ENCODE measurements at places on chromosomes 16 and 17.

- DNase-seq, result no peak
These were observed 54.2 kb downstream of the RTN4RL1 start for GRCh38 chr17:1970843-1971384.

DNA sequence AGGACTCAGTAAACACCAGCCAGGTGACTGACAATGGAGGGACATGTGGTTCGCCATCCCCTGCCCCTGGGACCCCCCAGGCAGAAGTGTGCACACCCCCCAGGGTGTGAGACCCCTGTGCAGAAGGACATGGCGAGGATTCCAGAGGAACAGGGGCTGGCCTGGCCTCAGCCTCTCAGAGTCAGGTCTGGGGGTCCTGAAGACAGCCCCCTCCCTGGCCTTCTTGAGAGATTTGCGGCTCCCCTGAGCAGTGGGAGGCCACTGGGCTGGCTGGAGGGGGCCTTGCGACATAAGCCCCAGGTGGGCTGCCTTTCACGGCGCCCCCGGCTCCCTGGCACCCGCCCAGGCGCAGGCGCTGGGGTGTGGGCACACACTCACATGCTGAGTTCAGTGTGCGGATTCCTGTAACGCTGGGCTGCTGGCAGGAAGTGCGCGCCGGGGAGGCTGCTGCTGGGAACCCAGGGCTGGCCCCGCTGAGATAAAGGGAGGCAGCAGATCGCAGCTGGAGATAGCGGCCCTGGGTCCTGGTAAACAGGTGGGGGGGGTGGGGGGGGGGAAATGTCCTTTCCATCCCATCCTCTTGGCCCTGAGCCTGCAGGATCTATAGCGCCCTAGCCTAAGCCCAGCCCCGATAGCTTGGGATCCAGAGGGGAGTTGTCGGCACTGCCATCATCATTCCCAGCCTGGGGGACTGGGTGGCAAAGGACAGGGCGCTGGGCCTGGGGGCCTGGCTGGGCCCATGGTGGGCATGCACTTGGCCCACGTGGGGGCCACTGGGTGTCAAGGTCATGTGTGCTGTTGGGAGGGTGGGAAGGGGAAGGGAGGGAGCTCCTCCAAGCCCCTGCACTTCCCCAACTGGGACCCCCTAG is 27.1 kb downstream of the TMEM235 start:
- peak; percentile 38 for DNase-seq

DNA sequence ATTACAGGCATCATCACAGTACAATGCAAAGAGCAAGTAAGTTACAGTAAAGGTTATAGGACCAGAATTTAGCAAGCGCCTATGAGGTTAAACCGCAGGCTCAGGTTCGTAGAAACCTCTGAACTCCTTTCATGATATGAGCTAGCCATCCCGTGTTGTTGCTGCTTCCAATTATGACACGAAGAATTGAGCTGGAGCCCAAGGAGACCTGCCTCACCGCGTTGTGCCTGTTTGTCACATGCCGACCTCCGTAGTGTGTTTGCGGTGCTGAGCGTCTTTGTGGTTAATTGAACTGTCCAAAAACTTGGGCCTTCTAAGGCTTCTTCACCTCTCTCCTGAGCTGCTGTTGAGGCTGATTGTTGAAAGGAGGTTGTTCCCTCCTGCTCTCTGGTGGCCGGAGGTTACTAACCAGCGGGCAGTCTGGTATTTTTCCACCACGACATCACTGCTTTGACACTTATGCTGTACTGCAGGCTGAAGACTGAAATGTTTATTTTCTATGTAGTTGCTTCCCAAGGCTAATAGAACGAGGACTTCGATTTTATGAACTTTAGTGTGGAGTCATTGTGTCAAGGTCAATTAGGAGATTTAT is 67.5 kb downstream of the SEC14L1 start:
- DNase-seq, result no peak

DNA sequence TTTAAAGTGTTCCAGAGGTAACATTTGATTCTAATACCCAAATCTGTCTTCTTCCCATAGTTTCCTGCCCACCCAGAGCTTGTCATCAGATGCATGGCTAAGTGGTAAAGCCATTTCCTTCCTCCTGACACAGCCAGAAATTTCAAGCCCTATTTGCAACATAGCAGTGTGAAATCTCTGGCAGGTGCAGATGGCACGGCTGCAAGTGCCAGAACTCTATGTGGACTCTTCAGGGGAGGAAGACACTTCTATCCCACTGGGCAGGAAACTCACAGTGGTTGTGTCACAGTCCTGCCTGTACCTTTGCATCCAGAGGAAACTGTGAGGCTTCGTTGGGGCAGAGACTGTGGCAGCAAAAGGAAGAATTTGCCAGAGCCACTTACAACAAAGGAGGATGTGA is 13.2 kb downstream of the DYNLRB2 start:
- no peak for DNase-seq

GRCh38 chr17:59427425-59427921 is 96.0 kb downstream of the YPEL2 start:
- DNase-seq, result no peak

All from effector memory CD8-positive, alpha-beta T cell (primary cell).